ENCODE measurements at places on chromosomes 7 and 10.

DNA sequence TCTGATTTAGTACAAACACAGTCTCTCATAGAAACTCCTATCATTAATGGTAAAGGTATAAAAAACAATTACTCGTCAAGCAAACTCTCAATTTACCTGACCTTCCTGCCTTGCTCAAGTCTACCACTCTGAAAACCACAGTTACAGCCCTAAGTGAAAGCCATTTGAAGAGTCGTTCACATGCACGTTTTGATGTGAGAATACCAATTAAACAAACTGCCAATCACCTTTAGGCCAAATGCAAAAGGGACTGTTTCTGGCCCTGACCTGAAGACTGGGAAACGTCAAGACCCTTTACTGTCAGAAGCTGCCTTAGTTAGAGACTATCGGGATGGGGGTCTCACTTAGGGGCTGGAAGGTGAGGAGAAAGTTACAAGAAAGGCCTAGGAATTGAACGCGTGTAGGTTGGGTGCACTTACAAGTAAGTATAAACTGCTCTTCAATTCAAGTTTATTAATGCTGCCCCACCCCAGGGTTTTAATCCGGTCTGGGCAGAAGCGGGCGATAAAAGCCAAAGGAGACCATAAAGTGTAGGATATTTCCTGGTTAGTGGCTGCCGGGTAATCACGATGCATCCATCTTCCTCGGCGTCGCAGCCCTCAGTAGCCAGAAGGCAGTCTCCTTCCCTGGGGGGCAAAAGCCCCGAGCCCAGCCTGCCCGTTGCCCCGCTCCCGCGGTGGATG is 935 bp downstream of the TM9SF3 start:
- H3K36me3 ChIP-seq, result no peaks in the 10 kb centered on the region
- peak overlapping the region; percentile 97 for H3K27ac ChIP-seq
- no peak for DNase-seq

GRCh38 chr7:40611095-40611871 is 476.5 kb downstream of the SUGCT start:
- no peaks in the 10 kb centered on the region for H3K27me3 ChIP-seq

- DNase-seq, result peak; percentile 28
- H3K4me3 ChIP-seq, result peak overlapping the region; percentile 56
- H3K36me3 ChIP-seq, result peaks cover 30% of the 10 kb centered on the region
- H3K27ac ChIP-seq, result peak overlapping the region; percentile 87
Measured at GRCh38 chr7:159032322-159032721, 112.3 kb downstream of the VIPR2 start.

DNA sequence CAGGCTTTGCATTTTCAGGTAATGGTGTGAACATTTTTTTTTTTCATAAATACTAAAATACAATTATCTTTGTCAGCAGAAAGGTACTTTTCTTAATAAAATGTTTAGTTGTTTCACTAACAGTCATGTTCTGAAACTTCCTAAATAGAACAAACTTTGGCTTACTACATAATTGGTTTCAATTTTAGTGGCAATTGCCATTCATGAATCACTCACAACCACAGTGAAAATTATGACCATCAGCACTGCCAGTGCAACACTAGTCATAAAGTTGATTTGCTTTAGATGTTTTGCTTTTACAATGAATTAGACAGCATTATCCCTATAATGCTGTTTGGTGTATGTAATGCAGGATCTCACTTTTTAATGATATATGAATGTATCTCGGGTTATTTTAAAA is 297.6 kb upstream of the PLXDC2 start:
- no peaks in the 10 kb centered on the region for H3K36me3 ChIP-seq
- no peak for DNase-seq
- H3K27me3 ChIP-seq, result no peaks in the 10 kb centered on the region
- no peak overlapping the region for H3K4me3 ChIP-seq
- H3K4me1 ChIP-seq, result no peaks in the 10 kb centered on the region
- no peak overlapping the region for H3K27ac ChIP-seq

GRCh38 chr10:118840776-118841468 is 86.2 kb upstream of the CACUL1 start:
- DNase-seq, result no peak
- H3K27ac ChIP-seq, result no peak overlapping the region
- no peaks in the 10 kb centered on the region for H3K27me3 ChIP-seq

- H3K4me1 ChIP-seq, result no peaks in the 10 kb centered on the region
- H3K27ac ChIP-seq, result no peak overlapping the region
- DNase-seq, result no peak
- no peak overlapping the region for H3K4me3 ChIP-seq
- H3K27me3 ChIP-seq, result no peaks in the 10 kb centered on the region
Measured at GRCh38 chr7:127187740-127188139, 65.0 kb downstream of the GRM8 start.

GRCh38 chr10:93568105-93568390 is 1.6 kb downstream of the FFAR4 start:
- peaks cover 13% of the 10 kb centered on the region for H3K4me1 ChIP-seq
- H3K27ac ChIP-seq, result no peak overlapping the region
- H3K27me3 ChIP-seq, result no peaks in the 10 kb centered on the region

DNA sequence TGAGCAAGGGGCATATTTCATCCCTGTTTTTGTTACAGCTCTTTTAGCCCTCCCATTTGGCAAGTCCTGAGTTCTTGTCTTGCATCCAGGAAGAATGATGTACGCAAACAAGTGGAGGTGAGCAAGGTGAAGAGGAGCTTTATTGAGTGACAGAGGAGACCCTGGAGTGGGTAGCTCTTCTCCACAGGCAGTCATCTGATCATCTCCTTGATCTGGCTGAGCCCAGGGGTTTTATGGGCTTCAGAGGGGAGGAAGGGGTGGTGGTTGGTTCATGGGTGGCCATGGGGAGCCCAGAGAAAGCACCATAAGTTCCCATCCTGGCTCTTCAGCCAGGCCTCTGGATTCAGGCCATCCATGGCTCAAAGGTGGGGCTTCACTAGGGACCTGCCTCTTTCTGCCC is 21.9 kb downstream of the STEAP1 start:
- no peak for DNase-seq
- no peaks in the 10 kb centered on the region for H3K27me3 ChIP-seq
- no peaks in the 10 kb centered on the region for H3K36me3 ChIP-seq
- no peak overlapping the region for H3K4me3 ChIP-seq
- no peak overlapping the region for H3K27ac ChIP-seq

GRCh38 chr7:76069238-76069638 is 21.3 kb downstream of the MDH2 start:
- H3K4me3 ChIP-seq, result no peak overlapping the region
- peak; percentile 73 for DNase-seq
- H3K36me3 ChIP-seq, result peaks cover 29% of the 10 kb centered on the region

- no peak overlapping the region for H3K27ac ChIP-seq
- no peak for DNase-seq
- H3K27me3 ChIP-seq, result no peaks in the 10 kb centered on the region
- no peaks in the 10 kb centered on the region for H3K4me1 ChIP-seq
- no peak overlapping the region for H3K4me3 ChIP-seq
Measured at GRCh38 chr7:42456267-42456666, 219.3 kb upstream of the GLI3 start.
